ENCODE measurements at places on chromosomes 13 and 19.
A peak's percentile ranks its signal among the peaks of the same experiment; 100 is the strongest.

DNA sequence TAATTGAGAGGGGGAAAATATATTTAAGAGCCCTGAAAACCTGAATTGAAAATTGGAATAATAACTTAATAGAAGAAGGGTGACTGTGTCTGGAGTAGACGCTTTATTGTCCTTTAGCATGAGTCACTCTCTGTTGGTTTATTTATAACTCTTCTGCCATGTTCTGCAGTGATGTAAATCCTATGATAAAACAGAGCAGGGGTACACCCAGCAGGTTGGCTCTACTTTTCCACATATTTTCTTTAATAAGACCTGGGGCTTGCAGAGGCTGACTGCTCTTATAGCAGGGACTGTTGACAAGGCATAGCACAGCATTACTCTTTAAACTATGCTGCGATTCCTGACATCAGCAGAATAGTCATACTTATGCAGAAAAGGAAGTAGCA lies 389.9 kb upstream of the PCDH9 start:
- no peak for DNase-seq

GRCh38 chr13:26719356-26719945 lies 41.1 kb downstream of the GPR12 start:
- DNase-seq: no peak

GRCh38 chr13:30463787-30464495 lies 1.8 kb downstream of the HMGB1 start:
- DNase-seq: no peak

DNA sequence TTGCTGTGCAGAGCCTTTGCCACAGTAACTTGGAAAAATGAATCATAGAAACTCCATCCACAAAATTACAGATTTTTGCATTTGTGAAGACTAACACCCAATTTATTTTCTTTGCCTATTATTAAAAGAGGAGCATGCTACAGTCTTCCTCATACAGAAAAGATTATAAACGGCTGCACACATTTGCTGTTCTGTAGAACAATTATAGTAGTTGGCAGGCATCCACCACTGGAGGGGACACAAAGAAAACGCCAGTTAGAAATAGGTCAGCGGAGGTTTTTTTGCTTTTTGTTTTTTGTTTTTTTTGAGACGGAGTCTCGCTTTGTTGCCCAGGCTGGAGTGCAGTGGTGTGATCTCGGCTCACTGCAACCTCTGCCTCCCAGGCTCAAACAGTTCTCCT lies 51.6 kb downstream of the SACS start:
- no peak for DNase-seq

DNA sequence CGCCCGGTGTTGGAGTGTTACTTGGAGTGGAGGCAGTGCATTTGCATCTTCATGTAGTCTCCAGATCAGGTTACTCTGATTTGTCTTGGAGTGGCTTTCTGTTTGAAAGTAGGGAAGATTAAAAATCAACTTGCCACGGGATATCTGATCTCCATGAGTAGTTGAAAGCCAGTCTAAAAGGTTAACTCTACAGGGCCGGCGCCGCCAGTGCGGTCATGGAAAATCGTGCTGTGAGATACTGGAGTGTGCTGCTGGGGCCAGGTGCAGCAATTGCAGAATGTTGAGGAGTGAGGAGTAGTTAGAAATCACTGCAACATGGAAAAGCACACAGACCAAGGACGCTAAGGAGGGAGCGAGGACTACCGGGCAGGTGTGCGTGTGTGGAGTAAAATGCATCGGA lies 175.0 kb downstream of the STK24 start:
- DNase-seq: no peak

GRCh38 chr13:70644052-70644451 lies 535.8 kb upstream of the KLHL1 start:
- DNase-seq: no peak

DNA sequence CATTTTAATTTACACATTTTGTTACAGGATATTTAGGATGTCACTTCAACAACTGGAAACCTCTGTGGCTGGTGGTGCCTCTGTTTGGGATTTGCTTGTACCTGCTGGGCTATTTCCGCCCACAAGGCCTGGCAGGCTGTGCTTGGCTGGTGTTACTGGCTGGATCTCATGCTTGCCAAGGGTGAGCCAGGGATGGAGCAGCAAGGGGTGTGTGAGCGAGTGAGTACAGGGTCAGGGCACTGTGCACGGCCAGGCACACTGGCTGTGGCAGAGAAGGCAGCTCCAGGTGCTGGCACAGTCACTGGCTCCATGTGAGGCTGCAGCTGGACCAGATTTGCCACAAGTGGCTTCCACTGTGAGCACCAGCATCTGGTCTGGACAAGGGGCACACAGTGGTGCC lies 1254.8 kb downstream of the SLITRK5 start:
- no peak for DNase-seq

GRCh38 chr13:112956571-112957294 lies 12.3 kb upstream of the MCF2L start:
- DNase-seq: no peak

- no peak for DNase-seq
Observed at GRCh38 chr13:50518781-50519201, 324.7 kb downstream of the DLEU7 start.

DNA sequence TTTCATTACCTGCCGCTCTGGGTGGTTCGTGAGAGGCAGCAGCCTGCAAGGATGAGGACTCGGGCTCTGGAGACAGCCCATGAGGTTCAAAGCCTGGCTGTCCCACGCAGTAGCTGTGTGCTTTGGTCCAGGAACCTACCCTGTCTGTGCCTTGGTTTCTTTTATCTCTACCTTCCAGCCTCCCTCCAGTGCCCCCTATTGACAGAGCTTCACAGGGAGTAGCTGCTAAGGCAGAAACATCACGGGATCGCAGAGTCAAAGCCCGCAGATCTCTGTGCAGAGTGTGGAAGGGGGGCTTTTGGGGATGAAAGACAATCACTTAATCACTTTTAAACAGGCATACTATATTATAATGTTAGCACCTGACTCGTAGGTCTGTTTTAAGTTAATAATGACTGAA lies 16.2 kb downstream of the ZNF71 start:
- DNase-seq: no peak

DNA sequence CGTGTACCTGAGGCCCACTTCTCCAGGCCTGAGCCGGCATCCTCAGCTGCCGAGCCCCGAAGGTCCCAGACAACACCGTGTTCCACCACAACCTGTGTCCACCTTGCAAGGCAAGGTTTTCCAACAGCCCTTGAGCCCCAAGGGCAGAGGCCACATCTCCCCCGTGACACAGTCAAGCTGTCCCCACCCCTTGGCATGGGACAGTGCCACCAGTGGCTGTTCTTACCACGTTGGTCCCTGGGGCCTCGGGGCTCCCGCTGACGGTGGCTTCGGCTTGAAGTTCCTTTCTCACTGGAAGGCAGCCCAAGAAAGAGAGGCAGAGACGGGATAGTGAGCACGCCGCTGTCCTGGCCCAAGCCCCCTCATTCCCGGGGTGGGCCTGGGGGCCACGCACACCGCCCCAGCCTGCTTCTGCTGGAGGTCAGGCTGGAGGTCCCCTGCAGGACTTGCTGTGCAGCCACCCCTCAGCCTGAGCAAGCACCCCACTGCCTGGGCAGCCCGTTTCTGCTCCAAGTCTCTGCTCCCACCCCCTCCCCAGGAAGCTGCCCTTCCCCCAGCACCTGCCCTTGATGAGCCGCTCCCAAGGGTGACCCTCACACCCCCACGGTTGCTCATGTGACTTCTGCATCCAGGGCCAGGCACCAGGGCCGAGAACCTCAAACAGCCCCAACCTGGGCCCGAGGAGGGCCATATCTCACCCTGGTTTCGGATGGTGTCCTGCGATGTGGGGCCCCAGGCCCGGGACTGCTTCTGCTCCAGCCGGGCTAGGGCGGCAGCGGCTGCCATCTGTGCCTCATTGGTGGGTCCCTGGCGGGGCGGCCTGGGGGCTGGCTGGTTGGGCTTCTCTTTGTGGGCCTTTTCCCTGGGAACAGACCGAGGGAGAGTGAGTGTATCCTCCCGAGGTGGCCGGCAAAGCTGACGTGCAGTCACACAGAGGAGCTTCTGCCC lies 4.1 kb downstream of the UBXN6 start:
- no peak for DNase-seq

DNA sequence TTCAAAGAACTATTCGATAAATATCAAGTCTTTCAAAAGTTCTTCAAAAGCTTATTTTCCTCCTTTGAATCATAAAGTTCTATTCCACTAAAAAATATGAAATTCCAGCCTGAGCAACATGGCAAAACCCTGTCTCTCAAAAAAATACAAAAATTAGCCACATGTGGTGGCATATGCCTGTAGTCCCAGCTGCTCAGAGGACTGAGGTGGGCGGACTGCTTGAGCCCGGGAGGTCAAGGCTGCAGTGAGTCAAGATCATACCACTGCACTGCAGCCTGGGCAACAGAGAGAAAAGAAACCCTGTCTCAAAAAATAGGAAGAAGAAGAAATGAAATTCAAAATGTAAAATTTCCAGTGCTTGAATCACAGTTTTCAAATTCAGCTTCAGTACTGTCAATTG lies 24.6 kb downstream of the CAB39L start:
- DNase-seq: no peak

GRCh38 chr19:58440556-58440955 lies 603 bp upstream of the ZNF132 start:
- DNase-seq: no peak

DNA sequence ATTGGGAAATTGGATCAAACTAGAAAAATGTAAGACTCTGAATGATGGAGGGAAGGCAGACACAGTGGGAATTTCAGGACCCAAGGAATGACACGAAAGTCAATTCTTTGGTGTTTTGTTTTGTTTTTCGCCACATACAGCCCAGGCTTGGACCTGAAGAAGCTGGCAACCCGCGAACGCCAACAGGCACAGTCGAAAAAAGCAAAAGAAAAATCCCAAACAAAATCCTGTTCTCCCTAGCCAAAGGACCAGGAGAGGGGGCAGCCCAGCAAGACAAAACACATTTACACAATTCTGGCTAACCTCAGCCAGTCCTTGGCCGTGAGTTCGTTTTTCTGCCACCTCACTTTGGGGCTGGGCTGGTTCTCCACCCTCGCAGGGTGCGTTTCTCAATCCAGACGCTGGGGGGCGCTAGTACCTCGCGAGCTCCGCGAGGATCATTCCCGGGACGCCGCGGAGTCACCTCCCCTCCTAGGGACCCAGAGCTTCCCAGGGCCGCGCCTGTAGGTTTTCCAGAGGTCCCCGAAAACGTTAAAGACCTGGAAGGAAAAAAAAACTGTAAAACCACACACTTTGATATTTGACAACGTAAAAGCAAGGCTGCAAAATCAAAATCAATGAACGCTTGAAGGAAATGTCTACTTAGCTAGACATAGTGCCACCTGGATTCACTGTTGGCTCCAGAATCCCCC lies 34.9 kb upstream of the TPM4 start:
- peak; percentile 53 for DNase-seq

- DNase-seq: no peak
Observed at GRCh38 chr13:103605546-103606326, 539.5 kb upstream of the SLC10A2 start.

DNA sequence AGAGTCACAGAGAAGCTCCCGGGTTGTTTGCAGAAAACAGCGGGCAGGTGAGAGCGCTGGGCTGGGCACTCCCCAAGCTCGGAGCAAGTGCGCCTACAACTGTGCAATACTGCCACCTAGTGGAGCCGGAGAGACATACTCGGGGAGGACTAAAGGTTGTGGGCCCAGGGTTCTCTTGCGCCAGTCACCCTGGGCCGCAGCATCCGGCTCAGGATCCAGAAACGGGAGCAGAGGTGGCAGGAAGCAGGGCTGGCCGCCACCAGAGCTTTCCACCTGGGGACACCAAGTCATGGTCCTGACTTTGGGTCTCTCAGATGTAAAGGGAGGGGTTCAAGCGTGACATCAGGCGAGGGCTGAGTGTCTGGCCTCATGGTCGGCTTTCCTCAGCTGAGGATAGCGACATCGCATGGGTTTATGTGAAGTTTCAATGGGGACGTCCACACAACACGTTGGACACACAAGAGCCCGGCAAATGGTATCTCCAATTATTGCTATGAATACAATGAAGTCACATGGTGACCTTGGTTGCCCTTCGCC lies 11.2 kb upstream of the KLK4 start:
- peak; percentile 90 for DNase-seq

GRCh38 chr19:29547361-29547960 lies 21.7 kb downstream of the VSTM2B start:
- DNase-seq: no peak

DNA sequence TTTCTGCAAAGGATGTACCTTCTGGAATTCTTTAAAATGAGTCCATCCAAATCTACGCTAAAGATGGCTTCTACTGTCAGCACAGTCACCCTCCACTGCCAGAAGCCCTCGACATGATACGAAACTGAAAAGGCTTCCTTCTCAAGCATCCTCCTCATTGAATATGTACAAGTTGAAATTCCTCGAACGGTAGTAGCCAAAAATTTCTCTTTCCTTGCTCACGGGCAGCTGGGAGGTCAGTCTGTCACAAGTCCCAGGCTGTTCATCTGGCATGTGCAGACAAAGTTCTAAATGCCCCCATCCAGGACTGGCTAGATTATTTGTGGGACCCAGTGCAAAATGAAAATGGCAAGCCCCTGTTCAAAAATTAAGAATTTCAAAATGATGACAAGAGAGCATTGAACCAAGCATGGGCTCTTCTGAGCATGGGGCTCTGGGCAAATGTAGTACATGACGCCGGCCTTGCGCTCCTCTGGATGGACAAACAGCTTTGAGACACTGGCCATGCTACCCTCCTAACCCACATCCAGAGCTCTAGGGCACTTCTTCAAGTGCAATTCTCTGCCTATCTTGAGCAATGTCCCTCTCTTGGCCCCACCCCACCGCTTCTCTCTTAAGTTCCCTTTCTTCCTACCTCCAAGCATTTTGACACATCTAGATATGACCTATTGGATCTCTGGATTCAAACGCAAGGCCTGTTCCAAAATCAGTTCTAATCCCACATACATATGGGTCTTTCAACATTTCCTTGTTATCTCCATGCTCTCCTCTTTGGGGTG lies 78.9 kb upstream of the FLT1 start:
- no peak for DNase-seq

- no peak for DNase-seq
Observed at GRCh38 chr19:46610851-46611770, 10.0 kb downstream of the CALM3 start.

GRCh38 chr13:73258406-73258805 lies 199.6 kb downstream of the KLF5 start:
- no peak for DNase-seq

GRCh38 chr19:23075031-23075733 lies 41.6 kb upstream of the ZNF730 start:
- DNase-seq: peak; percentile 62

- no peak for DNase-seq
Observed at GRCh38 chr13:25541434-25542123, 169.8 kb downstream of the ATP8A2 start.

DNA sequence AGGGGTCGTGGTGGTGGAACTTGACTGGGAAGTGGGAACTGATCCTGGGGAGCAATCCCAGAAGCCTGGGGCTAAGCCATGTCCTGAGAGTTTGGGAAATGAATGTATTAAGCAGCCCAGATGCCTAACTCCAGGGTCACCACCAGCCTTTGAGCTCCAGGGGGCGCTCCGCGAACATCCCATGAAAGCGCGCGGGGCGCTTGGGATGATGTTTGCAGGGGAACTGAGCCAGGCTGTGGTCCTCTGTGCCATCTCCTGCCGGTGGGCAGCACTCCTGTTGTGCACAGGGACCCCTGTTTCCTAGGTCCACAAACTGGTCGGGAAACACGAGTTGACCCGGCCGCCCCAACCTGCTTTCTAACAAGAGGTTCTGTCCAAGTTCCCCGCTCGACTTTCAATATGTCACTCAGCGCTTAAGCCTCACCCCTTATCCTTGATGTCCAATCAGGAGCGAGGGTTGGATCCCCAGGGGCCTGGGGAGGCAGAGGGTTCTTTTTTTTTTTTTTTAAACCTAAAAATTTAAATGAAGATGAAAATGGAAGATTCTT lies 14.4 kb downstream of the LEUTX start:
- DNase-seq: peak; percentile 63

- DNase-seq: no peak
Observed at GRCh38 chr19:35045667-35046300, 4.3 kb downstream of the HPN start.
